Effector memory CD8-positive, alpha-beta T cell (primary cell): ENCODE measurements at places on chromosomes 11 and 22.

GRCh38 chr22:48906216-48906835, 921.3 kb downstream of the BRD1 start:
- DNase-seq: no peak

GRCh38 chr22:27107386-27107785, 450.0 kb downstream of the MIAT start:
- DNase-seq: no peak

DNA sequence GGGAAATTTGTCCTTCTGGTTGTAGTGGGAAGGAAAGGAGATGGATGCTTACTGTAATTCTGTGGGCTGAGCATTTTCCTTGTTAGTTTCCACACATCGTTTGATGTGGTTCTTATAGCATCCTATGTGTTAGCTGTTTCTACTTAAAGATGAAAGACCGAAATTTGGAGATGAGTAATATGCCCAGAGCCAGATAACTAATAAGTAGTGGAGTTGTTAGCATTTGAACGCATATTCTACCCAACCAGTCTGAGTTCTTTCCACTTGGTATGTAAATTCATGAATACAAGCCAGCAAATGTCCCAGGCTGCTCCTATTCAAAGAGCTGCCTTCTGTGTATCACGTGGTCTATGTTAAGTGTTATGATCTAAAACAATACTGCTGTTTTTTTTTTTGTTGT, 14.6 kb downstream of the SPECC1L start:
- no peak for DNase-seq

- no peak for DNase-seq
Observed at GRCh38 chr11:55707029-55707428, 45.0 kb downstream of the OR4C6 start.

DNA sequence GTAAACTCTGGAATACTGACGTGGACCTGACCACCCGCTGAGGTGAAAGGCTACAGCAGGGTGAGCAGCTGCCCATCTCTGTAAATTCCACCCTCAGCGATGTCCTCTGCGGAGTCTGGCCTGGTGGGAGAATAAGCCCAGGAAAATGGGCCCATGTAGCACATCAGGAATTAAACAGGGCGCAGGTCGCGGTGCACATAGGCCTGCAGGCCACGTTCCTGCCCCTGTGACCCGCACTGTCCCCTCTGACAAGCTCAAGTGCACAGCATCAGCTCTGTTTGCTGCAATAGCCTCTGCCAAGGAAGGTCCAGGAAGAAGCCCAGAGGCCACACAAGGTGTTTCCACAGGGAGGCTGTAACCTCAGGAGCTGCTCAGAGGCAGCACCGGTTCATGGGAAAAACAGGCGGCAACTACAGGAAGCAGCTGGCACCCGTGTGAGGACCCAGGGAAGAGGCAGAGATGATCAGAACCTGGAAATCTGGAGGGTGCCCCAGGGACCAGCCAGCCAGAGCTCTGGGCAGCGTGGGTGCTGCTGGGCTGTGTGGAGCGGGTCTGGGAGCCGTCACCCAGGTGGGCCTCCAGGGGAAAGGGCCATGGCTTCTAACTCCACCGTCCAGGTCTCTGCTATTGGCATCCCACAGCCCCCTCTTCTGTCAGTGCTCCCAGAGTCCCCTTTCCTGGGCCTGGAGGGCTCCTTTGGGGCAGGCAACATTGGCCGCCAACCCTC, 808 bp upstream of the IFITM2 start:
- no peak for DNase-seq

DNA sequence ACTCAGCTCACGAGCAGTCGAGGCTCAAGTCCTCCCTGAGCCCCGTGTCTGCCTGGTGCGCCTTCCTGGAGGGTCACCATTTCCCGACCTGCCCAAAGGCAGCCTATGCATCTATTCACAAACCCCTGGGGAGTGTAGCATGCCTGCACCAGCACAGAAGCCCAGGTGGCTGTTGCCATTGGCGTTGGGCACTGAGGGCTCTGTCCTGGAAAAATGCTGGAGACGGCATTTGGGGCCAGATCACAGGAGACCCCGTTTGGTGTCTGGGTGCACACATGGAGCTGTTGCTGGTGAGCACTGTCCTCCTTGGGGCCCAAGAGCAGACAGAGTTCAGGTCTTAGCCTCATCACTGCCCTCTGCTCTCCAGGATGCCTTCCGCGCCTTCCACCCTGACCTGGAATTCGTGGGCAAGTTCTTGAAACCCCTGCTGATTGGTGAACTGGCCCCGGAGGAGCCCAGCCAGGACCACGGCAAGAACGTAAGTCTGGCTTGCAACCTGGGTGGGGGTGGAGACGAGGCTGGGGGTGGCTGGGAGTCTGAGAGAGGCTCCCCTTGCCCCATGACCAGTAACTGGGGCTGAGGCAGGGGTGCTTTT, 9.4 kb downstream of the FADS2 start:
- no peak for DNase-seq

DNA sequence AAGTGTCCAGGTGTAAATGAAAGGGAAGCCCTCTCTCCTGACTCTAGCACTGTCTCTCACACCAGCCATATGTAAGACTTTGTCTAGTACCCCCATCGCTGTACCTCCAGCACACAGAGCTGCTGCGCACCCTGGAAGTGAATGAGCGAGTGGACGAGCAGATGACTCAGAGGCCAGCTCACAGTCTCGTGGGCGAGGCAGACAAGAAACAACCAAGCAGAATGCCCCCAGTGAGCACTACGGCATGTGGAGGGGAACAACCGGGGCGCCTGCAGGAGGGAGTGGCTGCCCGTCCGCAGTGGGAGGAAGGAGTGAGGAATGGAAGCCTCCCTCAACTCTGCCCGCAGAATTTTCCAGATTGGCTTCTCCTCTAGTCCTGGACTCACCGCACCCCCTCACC, 46.4 kb downstream of the MCM5 start:
- DNase-seq: no peak

GRCh38 chr11:128518493-128519207, 68.7 kb downstream of the ETS1 start:
- no peak for DNase-seq

DNA sequence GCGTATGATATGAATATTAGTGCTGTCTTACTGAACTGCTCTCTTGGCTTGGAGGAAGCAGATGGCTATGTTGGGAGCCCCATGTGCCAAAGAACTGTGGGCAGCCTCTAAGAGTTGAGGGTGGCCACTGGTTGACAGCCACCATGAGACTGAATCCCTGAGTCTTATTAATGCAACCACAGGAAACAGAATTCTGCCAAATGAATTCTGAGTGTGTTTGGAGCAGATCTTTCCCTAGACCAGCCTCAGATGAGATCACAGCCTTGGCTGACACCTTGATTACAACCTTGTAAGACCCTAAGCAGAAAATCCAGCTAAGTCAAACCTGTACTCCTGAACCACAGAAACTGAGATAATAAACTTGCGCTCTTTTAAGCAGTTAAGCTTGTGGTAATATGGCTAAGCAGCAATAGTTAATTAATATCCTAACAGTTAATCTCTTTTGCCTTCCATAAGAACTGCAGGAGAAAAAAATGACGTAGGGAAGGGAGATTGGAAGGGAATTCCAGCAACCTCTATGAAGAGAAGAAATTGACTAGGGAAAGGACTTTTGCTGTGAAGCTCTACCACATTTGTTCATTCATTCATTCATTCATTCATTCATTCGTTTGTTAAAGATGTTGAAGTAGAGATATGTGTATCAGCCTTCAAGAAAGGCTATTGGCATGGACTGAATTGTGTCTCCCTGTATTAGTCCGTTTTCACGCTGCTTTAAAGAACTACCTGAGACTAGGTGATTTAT, 26.8 kb downstream of the ADM start:
- DNase-seq: no peak

- no peak for DNase-seq
Observed at GRCh38 chr11:31657091-31657490, 147.5 kb downstream of the ELP4 start.

DNA sequence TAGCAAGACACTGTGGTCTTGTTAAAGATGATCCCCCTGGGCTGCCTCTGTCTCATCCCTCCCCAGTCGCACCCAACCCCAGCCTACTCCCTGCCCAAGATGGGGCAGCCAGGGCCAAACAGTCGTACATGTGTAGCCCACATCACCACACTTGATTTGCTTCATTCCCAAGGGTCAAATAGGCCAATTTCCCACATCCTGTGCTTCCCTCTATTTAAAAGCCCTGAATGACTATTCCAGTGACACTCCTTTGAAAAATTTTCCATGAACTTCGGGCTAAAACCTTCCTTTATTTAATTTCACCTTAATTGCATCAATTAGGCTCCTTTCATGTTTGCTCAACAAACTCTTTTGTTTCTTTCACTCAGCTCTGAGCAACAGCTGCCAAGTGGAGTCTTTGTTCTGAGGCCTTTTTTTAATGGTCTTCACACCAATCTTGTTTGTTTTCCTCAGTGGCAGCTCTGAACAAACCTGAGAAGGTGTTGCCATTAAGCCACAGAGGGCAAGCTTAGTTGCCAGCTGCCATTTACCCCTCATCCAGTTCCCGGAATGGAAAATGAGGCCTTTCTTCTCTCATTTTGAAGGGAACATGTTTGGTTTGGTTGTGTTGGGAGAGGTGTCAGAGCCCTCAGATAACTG, 126.9 kb downstream of the APIP start:
- DNase-seq: no peak

DNA sequence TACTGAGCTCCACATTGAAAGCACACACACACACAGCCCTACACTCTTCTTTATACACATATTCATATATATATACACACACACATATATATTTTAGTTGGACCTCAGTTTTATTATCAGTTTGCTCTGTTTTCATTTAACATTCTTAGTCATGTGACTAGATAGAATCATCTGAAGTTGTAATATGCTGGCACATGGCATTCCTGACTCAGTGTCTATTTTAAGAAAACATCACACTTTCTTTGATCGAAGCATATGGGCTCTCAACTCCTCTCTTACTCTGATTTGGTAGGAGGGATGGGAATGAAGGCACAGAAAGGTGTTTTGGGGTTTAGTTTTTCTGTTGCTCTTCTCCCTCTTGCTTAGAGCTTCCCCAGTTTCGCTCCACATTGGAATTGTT, 24.8 kb downstream of the AMOTL1 start:
- DNase-seq: no peak

- DNase-seq: no peak
Observed at GRCh38 chr11:115927823-115928329, 423.7 kb upstream of the CADM1 start.

GRCh38 chr11:47132490-47132889, 44.2 kb downstream of the ARFGAP2 start:
- no peak for DNase-seq

DNA sequence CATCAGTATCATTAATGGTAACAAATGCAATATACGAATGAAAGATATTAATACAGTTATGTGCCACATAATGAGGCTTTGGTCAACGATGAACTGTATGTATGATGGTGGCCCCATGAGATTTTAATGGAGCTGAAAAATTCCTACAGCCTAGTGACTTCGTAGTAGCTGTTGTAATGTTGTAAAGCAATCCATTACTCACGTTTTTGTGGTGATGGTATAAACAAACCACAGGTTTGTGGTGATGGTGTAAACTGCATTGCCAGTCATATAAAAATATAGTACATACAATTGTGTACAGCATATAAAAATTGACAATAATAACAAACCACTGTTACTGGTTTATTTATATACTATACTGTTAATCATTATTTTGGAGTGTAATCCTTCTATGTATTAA, 27.4 kb upstream of the GRIA4 start:
- no peak for DNase-seq

DNA sequence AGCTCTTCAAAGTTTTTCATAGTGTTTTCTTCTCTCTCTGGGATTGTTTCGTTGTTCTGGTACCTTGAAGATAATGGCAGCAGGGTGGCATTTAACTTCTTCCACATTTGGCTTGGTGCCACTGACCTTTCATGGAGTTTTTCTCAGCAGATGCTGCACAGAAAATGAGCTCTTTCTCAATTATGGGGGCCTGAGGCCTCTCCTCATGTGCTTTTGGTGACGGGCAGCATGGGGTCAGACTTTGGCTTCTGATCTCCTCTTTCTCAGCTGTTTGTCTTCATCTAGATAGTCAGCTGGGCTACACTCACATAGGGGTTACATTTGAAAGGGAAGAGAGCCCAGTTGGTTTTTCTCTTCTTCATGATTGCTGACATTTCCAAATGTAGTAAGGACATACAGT, 76.3 kb downstream of the FAT3 start:
- no peak for DNase-seq
